ENCODE measurements at places on chromosomes 2 and 18.

DNA sequence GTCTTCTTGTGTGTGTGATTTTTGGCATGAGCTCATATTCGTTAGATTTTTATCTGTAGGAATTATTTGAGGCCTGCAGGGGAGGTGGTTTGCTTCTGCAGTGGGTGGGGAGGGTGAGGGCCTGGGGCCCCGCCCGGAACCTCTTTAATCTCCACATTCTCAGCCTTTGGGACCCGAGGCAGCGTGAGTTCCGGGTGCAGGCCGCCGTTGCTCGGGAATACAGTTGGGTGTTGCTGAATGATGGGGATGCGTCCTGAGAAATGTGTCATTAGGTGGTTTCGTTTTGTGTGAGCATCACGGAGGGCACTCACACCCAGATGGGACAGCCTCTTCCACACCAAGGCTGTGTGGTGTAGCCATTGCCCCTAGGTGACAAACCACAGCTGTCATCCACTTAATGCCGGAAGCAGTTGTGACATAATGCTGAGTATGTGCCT is 13.7 kb upstream of the GAL3ST2 start:
- DNase-seq = no peak

- DNase-seq = no peak
Observed at GRCh38 chr2:199206536-199206935, 251.2 kb downstream of the SATB2 start.

GRCh38 chr2:9375857-9376428 is 47.4 kb downstream of the ITGB1BP1 start:
- no peak for DNase-seq

DNA sequence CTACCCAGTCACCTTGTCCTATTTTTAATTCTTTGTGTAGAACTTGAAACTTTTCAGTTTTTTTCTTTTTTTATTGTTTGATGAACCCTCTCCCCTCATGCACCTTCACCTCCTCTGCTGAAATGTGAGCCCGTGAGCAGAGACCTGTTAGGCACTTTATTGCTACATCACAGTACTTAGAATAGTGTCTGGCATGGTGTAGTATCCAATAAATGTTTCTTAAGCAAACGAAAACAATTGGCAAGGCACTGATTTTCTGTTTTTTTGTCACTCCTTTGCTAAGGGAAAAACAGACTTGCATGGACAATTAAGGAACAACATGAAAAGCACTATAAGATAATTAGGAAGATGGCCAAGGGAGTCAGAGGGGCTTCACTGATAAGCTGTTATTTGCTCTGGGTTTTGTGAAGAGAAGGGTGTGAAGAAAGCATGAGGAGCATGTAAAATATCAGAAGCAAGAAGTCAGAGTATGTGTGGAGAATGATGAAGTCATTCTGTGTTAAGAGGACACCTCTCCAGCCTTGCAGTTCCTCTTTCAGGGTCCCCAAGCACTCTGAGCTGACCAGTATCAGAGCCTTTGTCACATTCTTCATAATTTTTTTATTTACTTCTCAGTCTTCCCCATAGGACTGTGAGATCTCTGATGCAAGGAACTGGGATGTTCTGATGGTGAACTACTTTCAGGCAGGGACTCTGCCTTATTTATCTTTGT is 99.7 kb upstream of the CAVIN2 start:
- DNase-seq = no peak

GRCh38 chr2:3709225-3709624 is 5.8 kb downstream of the DCDC2C start:
- no peak for DNase-seq

DNA sequence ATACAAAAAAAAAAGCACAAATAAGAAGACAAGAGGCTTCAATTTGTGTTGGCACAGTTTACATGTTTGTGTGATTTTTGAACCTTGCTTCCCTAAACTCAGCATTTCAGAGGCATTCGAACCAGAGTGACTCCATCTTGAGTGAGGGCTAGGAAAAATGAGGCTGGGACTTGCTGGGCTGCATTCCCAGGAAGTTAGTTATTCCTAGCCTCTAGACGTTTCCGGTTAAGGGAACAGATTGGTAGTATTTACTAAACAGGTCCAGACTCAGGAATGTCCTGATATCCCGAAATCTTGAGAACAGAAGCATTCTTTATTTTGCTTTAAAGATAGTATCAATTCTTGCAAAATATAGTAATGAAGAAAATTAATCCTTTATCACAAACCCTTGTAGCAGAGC is 46.7 kb downstream of the RIT2 start:
- DNase-seq = no peak

- DNase-seq = no peak
Observed at GRCh38 chr18:70158992-70159717, 46.3 kb downstream of the RTTN start.

Data from fibroblast of skin of abdomen (primary cell).